ENCODE measurements at places on chromosomes 11 and 22.
A peak's percentile ranks its signal among the peaks of the same experiment; 100 is the strongest.

GRCh38 chr11:128848815-128849455 is 18.2 kb downstream of the KCNJ1 start:
- DNase-seq: peak; percentile 80

DNA sequence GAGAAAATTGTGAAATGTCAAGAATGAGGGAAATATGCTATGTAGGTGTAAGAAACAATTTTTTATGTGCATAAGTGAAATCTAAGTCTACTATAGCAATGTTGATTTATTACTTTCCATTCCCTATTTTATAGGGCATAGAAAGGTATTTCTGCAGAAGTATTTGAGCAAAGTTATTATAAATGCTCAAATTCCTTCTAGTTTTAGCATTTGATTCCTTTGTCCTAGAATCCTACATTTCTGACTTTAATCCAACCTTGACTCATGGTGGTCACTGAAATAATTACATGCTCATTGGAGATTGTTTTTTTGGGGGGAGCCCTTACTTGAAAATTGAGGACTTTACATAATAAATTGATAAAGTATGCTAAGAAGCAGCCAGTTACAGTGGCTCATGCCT is 716.6 kb upstream of the LUZP2 start:
- DNase-seq: no peak

GRCh38 chr11:44611687-44612434 is 46.4 kb downstream of the CD82 start:
- DNase-seq: peak; percentile 73

DNA sequence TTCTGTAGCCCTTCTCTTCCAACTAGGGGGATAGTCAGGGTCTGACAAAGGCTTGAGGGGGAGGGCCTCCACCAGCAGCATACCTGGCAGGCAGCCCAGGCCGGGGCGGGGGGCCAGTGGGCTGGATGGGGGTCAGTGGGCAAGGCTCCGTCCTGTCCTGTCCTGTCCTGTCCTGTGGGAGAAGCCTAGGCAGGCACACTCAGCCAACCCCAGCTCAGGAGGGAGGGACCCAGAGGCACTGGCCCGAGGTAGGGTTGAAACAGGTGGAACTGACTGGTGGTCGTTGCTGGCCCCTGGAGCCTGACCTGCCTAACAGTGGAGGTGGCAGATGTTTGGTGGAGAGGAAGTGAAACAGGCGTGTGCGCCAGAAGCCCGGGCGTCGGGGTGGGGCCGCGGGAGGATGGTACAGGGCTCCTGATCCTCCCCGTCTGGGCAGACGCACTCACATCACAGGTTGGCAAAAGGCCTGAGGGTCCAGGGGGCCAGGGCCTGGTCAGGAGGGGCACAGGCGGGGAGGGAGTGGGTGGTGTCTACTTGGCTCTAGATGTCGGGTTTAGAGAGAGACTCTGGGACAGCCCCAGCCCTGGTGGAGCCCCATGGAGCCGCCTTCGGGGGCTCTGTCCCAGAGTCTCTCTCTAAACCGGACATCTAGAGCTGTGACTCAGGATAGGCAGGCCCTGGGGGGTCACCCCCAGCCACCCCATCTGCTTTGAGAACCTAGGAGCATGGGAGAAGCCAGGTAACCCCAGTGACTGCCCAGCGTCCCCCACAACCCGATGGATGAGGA is 32.5 kb upstream of the GRAMD4 start:
- peak; percentile 86 for DNase-seq

- no peak for DNase-seq
Measured at GRCh38 chr22:37534445-37534844, 15.2 kb upstream of the CARD10 start.

GRCh38 chr11:114847306-114847975 is 169.1 kb downstream of the NXPE2 start:
- no peak for DNase-seq

DNA sequence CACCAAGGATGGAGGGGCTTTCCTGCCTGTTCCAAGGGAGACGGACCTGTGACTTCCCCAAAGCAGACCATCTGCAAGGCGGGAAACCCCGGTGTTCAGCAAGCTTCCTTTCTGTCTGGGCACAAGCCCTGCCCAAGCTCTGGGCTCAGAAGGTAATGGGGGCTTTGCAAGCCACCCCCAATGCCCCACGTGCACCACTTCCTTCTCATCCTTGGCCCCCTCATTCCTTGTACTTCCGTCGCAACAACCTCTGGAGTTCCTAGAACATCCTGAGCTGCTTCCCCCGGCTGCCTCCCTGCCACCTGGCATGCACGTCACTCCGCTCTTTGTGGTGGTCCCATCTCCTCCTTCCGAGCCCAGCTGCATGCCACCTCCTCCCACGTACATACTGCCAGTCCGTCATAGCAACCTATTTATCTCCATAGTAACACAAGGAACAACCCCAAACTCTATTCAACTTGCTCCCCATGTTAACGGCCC is 3.9 kb downstream of the MYEOV start:
- DNase-seq: peak; percentile 69

GRCh38 chr11:126371595-126371994 is 16.1 kb downstream of the ST3GAL4 start:
- no peak for DNase-seq

GRCh38 chr11:87972133-87972532 is 203.1 kb downstream of the RAB38 start:
- peak; percentile 10 for DNase-seq

DNA sequence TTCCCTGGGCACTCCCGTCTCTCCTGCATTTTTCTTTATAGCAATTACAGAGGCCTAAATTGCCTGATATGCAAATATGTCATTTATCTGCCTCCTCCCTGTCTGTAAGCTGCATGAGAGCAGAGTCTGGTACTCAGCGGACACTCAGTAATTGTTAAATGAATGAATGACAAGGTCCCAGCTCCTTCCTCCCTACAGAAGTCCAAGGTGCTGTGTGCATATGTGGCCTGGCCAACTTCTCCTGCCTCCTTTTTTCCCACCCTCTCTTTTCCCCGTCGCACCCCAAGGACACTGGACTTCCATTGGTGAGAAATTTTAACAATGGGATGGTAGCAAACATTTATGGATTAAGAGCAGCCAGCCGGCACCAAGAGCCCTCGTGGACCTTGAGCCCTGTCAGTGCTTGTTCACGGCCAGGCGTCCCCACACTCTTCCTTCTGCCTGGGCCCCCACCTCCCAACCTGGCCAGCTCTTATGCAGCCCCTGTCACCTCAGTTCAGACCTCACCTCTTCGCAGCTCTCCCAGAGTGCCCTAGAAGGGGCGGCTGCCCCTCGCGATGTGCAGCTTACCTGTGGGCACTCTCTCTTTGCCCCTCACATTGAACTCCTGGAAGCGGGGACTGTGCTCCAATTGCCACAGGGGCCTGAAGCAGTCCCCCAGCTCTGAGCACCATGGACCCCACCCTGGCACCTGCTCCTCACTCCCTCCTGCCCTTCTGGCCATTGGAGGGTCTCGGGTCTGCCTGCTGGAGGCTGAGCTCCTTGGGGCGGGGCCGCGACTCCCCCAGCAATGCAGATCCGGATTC is 1.5 kb downstream of the TMPRSS6 start:
- no peak for DNase-seq

DNA sequence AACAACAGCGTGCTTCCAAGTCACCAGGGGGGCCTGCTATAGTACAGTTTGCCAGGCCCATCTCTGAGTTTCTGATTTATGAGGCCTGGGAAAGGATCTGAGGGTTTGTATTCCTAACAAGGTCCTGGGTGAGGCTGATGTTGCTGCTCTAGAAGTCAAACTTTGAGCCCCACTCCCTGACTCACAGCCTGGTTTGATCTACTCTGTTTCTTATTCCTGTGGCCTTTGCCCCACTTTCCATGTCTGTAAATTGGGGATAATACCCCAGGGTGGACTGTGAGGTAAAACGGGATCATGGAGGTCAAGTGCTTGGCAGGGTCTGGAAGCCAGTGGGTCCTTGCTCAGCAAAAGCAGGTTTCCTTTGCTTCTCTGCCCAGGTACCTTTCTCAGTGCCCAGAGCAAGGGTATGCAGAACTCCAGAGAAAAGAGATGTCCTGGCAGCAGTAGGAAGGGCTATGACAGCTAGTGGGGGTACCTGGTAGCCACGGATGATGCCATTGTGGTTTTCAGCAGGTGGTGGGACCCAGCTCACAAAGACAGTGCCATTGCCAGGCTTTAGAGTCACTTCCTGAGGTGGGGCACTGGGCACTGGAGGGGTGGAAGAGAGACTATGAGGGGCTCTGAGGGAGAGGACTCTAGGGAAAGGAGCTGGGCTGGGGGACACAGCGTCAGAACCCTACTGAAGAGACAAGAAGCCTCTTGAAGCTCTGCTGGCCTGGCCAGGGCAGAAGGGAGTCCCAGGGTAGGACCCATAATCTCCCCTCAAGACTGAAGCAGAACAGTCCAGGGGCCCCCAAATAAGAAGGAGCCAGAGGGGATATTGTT is 2.8 kb downstream of the ROBO4 start:
- DNase-seq: no peak

DNA sequence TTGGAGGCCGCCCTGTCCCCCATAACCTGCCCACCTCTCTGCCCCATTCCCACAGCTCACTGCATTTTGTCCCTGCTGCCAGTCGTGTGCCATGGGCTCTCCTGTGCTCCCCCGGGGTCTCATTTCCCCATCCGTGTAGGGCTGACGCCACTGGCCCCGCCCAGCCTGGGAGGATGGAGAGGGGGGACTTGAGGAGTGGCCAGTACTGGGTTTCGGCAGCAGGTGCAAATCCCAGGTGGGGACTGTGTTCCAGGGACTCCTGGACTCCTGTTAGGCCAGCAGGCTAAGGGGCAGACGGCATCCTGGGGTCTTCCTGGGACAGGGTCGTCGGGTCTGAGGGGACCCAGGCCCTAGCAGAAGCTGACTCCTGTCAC is 1.2 kb upstream of the MYO7A start:
- DNase-seq: no peak

- no peak for DNase-seq
Measured at GRCh38 chr11:94597896-94598295, 30.7 kb downstream of the PIWIL4 start.

GRCh38 chr11:93221539-93221938 is 23.7 kb upstream of the SLC36A4 start:
- no peak for DNase-seq

DNA sequence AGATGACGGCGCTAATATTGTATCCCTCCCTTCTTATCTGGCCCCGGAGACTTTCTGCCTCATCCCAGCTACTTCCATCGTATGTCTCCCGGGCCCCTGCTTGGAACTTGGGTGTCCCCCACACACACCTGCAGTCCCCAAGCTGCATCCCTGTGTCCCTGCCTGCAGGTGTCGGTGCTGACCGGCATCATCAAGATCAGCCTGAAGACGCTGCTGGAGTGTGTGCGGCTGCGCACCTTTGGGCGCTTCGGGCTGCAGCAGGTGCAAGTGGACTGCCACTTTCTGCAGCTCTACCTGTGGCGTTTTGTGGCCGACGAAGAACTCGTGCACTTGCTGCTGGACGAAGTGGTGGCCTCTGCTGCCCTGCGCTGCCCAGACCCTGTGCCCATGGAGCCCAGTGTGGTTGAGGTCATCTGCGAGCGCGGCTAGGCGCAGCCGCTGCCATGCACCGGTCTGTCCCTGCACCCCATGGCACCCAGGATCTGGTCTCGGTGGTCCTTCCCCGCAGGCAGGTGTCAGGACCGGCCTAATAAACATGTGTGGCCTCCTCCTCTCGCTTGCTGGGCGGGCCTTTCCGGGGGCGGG is 421 bp upstream of the TM7SF2 start:
- DNase-seq: no peak

DNA sequence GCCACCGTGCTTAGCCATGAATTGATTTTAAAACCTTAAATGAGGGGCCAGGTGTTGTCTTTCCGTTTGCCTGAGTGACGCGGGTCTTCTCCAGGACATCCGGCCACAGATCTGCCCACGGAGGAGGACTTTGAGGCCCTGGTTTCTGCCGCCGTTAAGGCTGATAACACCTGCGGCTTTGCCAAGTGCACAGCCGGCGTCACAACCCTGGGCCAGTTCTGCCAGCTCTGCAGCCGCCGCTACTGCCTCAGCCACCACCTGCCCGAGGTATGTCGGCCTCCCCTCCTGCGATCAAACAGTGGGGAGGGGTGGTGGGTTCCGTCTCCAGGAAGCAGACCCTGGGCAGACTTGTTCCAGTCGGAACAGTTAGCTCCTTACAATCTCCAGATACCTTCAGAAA is 34.4 kb downstream of the IGHMBP2 start:
- no peak for DNase-seq

DNA sequence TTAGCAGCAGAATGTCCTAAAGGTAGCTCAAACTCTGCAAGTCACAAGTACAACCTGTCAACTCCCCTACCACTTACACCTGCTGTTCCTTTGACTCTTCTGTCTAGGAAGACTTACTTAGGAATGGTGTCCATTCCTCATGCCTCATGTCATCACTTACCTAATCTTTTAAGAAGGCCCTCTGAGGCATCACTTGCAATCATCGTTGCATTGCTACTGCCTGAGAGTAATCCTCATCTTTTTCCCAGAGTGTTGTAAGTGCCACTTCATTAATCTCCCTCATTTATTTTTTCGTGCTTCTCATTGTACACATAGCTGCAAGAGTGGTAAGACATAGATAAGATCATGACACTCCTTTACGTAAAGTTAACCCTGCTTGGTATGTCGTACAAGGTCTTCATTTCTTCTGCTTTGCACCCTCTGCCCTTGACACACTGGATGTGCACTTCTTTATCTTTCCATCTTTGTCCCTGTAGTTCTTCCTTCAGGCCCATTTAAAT is 54.6 kb downstream of the SFI1 start:
- DNase-seq: no peak

DNA sequence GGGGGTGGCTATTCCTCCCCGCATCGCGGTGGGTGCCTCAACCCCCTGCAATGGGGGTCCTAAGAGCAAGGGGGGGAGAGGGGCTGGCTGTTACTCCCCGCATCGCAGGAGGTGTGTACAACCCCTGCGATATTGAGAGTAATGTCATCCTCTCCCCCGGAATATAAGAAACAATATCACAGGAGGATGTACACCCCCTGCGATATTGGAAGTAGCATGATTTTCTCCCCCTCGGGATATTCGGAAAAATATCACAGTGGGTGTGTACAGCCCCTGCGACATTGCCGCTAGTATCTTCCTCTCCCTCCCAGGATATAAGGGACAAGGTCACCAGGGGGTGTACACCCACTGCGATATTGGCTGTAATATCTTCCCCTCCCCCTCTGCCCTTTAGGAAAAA is 22.5 kb upstream of the APOL5 start:
- DNase-seq: no peak

DNA sequence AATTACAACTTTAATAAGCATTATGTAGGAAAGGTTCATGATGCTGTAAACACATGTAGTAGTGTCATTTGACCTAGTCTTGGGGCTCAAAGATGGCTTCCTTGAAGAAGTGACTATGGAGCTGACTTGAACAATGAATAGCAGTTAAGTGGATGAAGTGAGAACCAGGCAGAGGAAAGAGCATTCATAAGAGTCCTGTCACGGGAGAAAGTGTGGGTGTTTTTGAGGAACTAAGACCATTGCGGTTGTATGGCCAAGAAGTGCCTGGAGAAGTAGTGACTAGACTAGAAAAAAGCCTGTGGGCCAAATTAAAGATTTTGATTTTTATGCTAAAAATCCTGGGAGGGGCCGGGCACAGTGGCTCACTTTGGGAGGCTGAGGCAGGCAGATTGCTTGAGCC is 7.2 kb upstream of the IL18BP start:
- peak; percentile 52 for DNase-seq

GRCh38 chr22:50461979-50462540 is 12.8 kb downstream of the SBF1 start:
- no peak for DNase-seq
